ENCODE measurements at places on chromosomes 11 and 22.

DNA sequence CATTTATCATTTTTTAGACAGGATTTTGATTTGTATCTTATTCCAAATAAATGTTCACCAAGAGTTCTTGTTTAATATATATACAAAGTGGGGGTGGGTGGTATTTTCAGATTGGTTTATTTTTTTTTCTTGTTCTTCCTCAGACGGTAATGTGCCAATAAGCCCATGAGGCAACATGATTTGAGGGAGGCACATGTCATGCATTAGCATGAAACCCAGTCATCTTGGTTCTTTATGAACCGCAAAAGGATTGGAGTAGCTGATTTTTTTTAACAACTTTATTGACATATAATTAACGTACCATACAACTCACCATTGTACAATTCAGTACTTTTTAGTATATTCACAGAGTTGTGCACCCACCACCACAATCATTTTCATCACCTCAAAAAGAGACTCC lies 2.7 kb downstream of the BCL2L13 start:
- DNase-seq: no peak

GRCh38 chr11:47886096-47886495 lies 37.9 kb upstream of the NUP160 start:
- peak; percentile 68 for DNase-seq

DNA sequence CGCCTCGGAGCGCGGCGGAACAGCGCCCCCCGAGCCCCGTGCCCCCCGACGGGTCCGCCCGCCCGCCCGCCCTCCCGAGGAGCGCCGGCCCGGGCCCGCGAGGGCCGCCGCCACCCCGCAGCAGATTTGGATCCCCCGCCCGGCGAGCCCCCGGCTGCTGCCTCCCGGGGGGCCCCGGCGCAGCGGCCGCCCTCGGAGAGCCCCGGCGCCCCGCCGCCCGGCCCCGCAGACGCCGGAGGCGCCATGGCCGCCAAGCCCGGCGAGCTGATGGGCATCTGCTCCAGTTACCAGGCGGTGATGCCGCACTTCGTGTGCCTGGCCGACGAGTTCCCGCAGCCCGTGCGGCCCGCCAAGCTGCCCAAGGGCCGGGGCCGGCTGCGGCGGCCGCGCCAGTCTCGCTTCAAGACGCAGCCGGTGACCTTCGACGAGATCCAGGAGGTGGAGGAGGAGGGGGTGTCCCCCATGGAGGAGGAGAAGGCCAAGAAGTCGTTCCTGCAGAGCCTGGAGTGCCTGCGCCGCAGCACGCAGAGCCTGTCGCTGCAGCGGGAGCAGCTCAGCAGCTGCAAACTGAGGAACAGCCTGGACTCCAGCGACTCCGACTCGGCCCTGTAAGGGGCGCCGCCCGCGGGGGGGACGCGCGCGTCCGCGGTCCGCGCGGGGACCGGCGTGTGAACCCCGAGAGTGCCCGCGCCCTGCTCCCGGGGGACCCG lies 380 bp downstream of the C11orf96 start:
- peak; percentile 69 for DNase-seq

DNA sequence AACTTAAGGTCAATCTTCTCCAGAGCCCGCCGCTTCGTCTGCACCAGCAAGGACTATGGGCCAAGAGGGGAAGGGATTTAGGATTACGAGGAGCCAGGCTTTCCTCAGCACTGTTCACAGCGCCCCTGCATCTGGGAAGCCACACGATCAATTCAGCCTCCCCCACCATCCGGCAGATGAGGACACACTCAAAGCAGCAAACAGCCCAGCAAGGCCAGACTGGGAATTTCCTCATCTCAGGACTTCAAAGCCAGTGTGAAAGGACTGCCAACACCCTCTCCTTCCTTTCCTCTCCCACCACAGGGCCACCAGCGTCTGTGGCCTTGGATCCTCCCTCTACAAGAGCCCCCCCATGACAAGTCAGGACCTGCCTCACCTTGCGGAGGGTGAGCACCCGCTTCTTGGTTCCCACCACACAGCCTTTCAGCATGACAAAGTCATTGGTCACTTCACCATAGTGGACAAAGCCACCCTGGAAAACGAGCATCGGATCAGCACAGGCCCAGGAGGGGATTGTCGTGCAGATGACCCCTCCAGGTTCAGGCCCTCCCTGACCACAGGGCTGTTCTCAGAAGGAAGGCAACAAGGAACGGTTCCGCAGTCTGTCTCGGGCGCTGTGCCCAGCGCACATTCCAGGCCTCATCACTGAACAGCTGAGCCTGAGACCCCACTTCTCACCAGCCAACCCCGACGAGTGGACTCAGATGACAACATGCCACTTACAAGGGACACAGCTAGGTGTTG lies 6.0 kb downstream of the RPL3 start:
- DNase-seq: no peak

GRCh38 chr11:10514709-10515108 lies 26.3 kb downstream of the RNF141 start:
- no peak for DNase-seq

DNA sequence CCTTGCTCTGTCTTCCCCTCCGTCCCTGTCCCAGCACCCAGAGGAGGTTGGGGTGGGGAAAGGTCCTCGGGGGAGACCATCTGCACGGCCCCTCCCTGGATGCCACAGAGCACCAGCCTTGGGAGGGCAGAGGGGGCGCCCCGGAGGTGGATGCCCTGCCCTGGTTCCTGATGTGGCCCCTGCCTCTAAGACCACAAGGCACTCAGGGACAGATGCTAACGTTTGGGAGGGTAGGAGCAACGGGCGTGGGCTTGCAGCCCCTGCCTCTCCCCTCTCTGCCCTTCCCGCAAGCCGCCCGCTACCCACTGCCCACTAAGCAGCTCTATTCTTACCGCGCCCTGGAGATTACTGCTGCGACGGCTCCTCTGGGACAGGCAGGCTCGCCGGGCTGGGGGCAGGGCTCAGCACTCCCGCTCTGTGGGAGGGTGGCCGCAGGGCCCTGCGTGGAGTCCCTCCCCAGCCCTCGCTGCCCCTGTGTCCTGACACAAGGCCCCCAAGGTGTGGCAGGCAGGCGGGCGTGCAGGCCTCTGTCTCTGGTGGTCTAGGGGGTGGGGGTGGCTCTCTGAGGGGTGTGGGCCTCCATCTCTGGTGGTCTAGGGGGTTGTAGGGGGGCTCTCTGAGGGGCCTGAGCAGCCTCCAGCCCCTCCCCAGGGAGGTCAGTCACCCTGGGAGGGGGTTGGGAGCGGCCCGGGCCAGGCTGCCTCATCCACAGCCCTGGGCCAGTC lies 14.9 kb downstream of the BRSK2 start:
- DNase-seq: no peak

GRCh38 chr11:91272089-91272488 lies 952.5 kb upstream of the FAT3 start:
- DNase-seq: no peak

DNA sequence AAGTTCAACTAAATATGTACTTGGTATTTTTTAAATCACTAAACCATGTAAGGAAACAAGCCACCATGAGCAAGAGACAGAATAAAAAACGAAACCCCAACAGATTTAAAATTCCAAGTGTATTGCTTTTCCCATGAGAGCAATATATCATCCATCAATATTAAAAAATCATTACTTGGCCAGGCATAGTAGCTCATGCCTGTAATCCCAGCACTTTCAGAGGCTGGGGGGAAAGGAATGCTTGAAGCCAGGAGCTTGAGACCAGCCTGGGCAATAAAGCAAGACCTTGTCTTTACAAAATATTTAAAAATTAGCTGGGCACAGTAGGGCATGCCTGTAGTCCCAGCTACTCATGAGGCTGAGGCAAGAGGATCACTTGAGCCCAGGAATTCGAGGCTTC lies 190.8 kb downstream of the TTC28 start:
- DNase-seq: no peak

DNA sequence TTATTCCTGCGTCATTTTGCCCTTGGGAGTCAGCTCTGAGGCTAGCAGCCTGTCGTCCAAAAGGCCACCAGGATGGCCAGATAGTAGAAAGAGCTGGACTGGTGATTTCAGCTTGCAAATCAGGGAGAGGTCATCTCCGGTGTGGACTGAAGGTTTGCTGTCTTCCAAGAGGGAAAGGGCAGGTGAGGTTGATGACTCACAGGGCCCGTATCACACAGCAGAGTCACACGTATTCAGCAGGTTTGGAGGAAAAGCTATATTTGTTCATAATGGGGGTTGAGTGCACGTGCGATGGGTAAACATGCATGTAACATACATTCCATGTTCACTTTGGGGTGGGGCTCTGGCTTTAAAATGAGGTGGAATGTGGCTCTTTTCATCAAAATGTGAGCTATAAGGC lies 25.6 kb downstream of the MRPL21 start:
- DNase-seq: no peak

- DNase-seq: no peak
Measured at GRCh38 chr11:34194576-34195335, 89.3 kb downstream of the NAT10 start.

- no peak for DNase-seq
Measured at GRCh38 chr11:45296075-45296474, 9.9 kb upstream of the SYT13 start.

DNA sequence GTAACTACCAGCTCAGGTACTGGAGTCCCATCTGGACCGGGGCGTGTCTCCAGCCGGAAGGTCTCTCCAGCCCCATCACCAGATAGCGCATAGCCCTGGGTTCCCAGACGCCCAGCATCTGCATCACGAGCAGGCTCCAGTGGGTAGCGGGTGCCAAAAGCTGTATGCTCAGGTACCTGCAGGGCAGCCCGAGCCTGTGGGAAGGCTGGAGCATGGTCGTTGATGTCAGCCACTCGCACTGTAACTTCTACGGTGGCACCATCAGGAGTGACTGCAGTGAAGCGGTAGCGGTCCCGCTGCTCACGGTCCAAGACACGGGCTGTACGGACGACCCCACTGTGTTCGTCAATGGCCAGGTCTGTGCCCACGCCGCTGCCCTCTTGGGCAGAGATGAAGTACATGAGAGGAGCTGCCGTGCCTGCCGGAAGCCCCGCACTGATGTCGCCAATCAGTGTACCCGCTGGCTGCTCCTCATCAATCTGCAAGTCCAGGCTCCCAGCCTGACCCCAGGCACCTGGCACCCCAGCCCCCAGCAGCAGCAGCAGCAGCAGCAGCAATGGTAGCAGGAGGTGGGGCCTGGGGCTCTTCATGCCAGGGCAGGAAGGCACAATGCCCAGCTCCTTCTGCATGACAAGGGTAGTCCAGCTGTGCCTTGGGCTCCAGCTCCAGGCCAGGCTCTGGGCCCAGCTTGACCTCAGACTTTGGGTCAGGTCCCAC lies 14.5 kb downstream of the DCHS1 start:
- DNase-seq: no peak

GRCh38 chr11:131845255-131845654 lies 474.8 kb downstream of the NTM start:
- no peak for DNase-seq

DNA sequence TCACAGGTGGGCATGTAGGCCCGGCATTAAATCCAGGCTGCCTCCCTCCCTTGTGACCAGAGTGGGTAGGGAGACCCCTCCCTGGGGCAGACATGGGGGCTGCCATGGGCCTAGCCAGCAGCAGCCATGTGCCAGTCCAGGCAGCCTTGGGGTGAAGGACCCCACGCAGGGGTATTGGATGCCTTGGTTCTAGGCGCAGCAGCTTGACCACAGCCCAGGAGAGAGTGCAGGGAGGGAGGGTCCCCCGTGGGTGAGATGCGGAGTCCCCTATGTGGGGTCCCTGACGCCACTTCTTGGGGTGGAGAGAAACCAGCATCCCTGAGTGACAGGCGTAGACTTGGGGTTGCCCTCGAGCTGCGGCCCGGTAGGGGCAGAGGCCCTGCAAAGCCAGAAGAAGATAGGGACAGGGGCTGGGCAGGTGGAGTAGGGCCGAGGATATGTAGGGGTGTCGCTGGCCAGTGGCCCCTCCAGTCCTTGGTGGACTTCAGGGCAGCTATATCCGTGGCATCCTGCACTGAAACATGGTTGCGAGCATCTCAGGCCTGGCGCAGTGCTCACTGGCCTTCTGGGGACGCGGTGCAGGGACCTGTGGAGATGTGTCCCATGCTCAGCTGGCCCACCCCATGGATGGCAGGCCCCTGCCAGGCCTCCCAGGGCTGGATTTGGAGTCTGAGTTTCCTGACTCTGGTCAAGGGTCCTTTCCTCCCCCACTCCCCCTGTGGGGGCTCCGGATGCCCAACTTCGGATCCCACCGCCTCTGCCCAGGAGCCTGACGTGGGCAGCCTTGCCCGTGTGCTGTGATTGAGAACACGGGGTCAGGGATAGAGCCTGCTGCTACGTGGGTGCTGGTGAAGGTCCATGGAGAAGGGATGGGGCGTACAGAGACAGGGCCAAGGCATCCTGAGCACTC lies 1179.8 kb downstream of the BRD1 start:
- no peak for DNase-seq

DNA sequence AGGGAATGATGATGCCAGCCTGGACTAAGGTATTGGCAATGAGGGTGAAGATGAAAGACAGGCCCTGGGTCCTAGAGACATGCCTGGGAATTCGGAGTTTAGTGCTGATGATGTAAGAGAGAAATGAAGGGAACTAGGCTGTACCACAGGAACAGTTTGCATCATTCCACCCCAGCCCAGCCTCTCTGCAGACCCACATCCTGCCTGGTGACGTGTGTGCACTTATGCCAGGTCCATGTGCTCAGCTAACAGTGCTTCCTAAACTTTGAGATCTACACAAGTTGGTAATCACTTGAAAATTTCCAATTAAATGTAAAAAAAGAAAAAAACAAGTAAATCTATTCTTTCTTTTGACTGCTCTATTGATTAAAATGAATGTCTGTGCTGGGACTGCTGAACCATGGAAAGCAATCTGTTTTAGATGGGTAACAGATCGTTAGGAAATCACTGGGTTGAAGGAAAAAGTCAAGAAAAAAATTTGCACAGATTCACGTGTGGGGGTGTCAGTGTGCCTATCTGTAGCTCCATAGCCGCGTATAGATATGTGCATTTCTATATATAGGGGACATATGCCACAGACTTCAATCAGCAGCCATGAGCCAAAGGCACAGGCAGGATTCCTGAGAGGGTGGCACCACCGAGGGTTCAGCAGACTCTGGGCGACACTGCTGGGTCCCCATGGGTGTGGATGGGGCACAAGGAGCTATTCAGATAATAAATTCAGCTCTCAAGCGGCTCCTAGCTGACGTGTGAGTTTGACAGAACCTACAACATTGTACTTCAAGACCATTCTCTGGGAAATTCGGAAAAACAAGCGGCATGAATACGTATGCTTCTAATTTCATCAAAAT lies 131.1 kb upstream of the OPCML start:
- DNase-seq: no peak

GRCh38 chr11:103077554-103077953 lies 14.4 kb downstream of the DCUN1D5 start:
- no peak for DNase-seq

DNA sequence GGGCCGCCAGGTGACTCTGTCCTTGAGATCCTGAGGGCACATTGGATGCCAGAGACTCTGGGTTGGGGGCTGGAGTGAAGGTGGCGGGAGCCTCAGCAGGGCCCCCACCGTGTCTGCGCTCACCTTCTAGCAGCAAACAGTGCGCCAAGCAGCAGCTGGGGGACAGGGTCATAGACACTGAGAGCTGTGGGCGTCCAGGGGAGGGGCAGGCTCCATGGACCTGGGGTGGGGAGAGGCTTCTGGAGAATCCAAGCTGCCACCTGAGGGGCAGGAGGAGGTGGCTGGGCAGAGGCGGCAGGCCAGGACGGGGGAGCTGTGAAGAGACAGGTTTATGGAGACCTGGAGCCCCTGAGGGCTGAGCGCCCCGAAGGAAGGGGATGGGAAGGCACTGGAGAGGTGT lies 8.0 kb downstream of the PHRF1 start:
- no peak for DNase-seq

Measured in activated CD4-positive, alpha-beta T cell treated with anti-CD3 and anti-CD28 coated beads, Interleukin-2, amount 10 ng/mL, durations not matched to agents 24 days and 14 days (primary cell).